Renal pelvis (tissue), 12 donors: ENCODE measurements at places on chromosomes 7 and 10. TPM values are rescaled to one million over a fixed set of nuclear protein-coding genes. Genes with fewer than 3 reads are reported as not detected.

The AKR1C2 gene
- polyA plus RNA-seq, result 7.9 TPM

The HMX2 gene
- 1.6 TPM for polyA plus RNA-seq

The CYP3A7 gene
- polyA plus RNA-seq, result 0.53 TPM

The PNLIPRP3 gene
- polyA plus RNA-seq, result not detected

- no peak for DNase-seq
These were observed 10.0 kb downstream of the SFTPD start for GRCh38 chr10:79938728-79939406.

- DNase-seq, result no peak
These were observed 91.4 kb downstream of the TPST1 start for GRCh38 chr7:66296557-66296956.

GRCh38 chr10:108104551-108105156, 940.1 kb upstream of the SORCS1 start:
- no peak for DNase-seq

DNA sequence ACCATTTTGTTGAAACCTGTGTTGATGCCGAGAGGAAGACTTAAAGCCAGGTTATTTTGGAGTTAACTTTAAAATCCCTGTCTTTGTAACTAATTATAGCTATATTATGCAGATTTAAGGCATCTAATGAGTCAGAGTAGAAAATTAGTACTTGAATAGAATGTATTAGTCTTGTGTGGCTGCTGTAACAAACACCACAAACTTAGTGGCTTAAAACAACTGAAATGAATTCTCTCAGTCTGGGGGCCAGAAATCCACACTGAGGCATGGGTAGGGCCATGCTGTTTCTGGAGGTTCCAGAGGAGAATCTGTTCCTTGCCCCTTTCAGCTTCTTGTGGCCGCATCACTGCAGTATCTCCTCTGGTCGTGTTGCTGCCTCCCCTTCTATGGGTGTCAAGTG, 8.5 kb upstream of the KLF6 start:
- no peak for DNase-seq

GRCh38 chr7:50866343-50867033, 83.8 kb upstream of the GRB10 start:
- no peak for DNase-seq

DNA sequence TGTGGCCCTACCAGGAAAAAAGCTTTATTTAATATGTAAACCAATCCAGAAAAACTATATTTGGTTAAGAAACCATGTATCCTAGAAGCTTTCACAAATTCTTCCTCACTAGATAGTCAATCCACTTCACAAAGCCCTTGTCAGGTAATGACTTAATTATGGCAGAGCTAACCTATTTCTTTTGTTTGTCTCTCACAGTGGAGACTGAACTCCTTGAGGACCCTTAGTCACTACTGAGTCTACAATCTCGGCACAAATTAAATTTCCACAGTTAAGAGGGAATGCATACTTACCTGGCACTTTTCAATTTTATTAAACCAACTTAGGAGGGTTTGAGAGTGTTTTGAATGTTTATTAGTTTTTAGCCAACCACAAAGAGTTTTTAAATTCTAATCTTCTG, 23.0 kb downstream of the WAPL start:
- no peak for DNase-seq
